NCI-H510A (cell line): ENCODE measurements at places on chromosomes 13 and 19.

- DNase-seq, result no peak
Observed at GRCh38 chr19:2060884-2061494, 9.9 kb upstream of the MKNK2 start.

- no peak for DNase-seq
Observed at GRCh38 chr13:96179309-96179708, 89.4 kb downstream of the HS6ST3 start.

DNA sequence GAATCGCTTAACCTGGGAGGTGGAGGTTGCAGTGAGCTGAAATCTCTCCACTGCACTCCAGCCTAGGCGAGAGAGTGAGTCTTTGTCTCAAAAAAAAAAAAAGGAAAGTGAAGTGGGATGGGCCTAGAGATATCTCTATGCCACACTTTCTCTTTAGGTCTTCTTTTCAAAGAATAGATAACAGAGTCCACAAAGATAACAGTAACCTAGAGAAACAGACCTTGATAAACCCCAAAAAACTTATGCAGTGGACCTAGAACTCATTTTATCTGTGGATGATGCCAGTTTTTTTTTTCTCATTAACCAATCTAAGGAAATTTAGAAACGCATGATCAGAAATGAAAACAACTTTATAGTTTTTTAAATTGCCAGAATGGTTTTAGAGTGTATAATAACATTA, 227.4 kb downstream of the LHFPL6 start:
- DNase-seq, result no peak

DNA sequence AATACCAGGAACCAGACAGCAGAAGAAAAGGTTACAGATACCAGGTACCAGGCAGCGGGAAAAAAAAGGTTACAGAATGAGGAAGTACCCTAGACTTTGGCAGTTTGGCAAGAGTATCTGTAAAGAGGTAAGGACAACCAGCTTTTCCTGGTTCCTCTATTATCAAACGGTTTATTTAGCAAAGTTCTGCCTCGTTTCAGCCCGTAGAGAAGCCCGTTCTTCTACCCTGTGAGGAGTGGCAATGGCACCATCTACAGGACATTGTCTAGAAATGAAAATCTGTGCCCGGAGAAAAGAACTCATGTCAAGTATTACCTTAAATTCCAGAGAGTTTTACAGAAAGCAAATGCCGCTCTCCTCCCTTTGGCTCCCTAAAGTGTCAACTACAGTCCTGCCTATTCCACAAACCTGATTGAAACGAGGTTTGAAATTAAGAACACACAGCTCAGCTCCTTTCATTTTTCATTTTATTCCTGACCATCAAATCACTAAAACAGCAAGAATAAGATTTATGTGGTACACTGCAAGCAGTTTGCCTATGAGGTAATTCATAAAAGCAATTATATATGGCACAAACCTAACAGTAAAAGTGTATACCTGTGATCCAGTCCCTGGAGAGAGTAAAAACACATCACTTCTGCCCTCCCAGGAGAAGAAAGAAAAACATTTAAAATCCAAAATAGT, 226.3 kb downstream of the SLC7A1 start:
- no peak for DNase-seq

GRCh38 chr13:77715233-77715891, 17.9 kb downstream of the SLAIN1 start:
- no peak for DNase-seq

- DNase-seq, result no peak
Observed at GRCh38 chr13:74794147-74794546, 659.9 kb upstream of the KLF12 start.

GRCh38 chr19:12766051-12766521, 9.3 kb downstream of the HOOK2 start:
- peak; percentile 36 for DNase-seq
